NCI-H2171 (cell line): ENCODE measurements at places on chromosomes 4 and X.

DNA sequence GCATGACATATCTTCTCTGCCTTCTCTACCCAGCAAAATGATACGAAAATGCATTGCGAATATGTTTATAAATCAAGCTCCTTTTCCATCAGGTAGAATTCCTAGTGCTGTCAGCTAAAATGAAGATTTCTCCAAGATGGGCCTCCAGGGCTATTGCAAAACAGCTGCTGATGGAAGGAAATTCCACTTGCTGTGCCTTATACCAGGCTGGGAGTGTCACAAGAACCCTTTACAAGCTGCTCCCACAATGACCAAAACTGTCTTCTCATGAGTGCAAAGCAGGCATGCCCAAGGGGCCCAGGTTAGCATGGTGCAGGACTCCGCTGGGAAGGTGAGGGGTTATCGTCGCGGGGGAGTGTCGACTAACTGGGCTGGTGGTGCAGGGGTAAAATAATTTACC is 8.7 kb downstream of the HNRNPH2 start:
- no peak for DNase-seq

DNA sequence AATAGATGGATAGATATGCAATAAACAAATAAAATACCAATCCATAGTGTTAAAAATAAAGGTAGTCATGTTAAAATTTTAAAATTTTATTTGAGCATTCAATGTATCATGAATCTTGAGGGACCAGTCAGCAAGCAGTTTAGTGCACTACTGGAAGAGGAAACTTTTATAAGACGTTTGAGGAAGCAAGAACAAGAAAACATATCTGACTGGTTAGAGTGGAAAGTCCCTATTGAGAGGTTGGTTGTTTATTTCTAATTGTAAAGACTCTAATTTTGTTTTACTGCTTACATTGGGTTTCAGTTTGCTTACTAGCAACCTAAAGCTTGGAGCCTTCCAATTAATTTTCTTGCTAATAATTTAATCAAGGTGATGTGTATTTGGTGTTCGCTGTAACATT is 786.2 kb downstream of the RAB28 start:
- DNase-seq: no peak

DNA sequence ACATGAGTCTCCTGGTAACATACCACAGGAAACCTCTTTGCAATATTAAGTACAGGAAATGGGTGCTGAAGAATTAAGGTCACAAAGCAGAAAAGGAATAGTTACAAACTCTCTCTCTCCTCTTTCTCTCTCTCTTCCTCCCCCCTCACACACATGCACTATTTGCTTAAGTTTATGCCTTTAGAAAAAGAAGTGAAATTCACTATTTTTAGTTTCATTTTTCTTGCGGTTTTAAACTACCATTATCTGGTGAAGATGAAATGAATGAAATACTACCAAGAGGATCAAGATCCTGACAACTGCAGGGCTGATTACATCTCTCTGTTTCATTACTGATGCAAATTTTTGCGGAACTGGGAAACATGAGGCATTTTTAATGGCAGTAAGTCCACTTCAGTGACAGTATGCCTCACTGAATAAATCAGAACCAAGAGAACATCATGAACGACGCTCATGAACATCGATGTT is 64.3 kb upstream of the FTHL17 start:
- no peak for DNase-seq

GRCh38 chrX:132967049-132967448 is 8.6 kb upstream of the HS6ST2 start:
- DNase-seq: no peak

- DNase-seq: no peak
These were observed 189.1 kb upstream of the POU3F4 start for GRCh38 chrX:83319023-83319422.

GRCh38 chr4:31045151-31045550 is 325.0 kb downstream of the PCDH7 start:
- no peak for DNase-seq

GRCh38 chr4:121665371-121665770 is 31.4 kb downstream of the ANXA5 start:
- no peak for DNase-seq

- DNase-seq: no peak
These were observed 10.3 kb downstream of the SPRY1 start for GRCh38 chr4:123406872-123407271.

DNA sequence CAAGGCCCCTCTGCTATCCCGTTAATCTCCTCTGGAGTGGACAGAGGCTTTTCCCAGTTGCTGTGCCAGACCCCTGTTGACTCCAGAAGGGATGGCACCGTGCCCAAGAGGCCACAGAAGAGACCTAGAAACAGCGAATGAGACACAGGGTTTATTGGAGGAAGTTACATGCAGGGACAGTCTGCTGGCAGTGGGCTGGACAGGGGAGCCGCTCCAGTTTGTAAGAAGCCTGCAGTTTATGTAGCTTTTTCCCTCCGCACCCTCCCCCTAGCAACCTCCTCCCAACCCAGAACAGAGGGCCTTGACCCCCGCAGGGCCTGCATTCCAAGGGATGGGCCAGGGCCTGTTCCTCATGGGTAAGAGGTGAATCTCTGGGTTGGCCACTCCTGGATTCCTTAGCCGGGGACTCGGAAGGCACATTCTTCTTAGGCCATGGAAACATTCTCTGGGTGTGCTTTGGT is 216.8 kb upstream of the PSAPL1 start:
- DNase-seq: no peak

DNA sequence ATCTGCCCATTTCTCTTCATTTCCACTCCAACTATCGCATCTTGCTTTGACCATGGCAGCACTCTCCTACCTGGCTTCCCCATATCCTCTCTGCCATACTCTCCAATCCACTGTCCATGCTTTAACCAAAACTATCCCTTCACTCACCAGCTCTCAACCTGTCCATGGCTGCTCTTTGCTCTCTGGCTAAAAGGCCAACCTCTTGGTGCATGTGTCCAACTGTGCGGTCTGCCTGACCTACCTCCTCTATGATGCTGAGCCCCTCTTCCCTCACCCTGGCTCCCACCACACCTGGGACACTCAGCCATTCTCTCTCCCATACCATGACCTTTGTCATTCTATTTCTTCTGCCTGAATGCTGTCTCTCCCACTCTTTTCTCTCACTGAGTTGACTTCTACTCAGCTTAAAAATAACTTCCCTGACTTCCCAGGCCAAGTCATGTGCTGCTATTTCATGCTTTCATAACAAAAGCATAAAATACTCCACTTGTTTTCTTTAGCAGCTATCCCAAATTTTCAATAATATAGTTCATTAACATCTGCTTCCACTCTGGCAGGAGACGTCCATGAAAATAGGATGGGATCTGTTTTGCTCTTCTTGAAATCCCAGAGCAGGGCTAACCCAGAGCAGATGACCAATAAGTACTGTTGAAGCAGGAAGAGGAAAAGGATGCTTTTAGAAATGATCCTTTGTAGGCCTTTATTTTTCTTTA is 29.8 kb upstream of the KLF3 start:
- no peak for DNase-seq

DNA sequence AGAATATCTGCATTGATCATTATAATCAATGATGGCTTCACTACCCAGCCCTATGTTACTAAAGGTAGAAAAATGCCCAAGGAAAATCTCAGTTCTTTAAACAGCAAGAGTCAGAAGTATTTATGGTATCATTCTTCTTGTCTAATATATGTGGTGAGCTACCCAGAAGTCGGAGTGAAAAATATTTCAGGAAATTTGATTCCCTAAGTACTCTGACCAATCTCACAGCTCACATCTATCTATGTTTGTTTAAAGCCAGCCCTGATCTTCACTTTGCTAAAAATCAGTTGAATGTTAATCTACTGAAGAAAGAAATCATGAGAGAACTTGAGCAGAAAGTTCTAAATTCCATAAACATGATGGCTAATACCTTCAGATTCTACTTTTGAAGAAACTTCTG is 522.9 kb upstream of the SLIT2 start:
- DNase-seq: no peak

DNA sequence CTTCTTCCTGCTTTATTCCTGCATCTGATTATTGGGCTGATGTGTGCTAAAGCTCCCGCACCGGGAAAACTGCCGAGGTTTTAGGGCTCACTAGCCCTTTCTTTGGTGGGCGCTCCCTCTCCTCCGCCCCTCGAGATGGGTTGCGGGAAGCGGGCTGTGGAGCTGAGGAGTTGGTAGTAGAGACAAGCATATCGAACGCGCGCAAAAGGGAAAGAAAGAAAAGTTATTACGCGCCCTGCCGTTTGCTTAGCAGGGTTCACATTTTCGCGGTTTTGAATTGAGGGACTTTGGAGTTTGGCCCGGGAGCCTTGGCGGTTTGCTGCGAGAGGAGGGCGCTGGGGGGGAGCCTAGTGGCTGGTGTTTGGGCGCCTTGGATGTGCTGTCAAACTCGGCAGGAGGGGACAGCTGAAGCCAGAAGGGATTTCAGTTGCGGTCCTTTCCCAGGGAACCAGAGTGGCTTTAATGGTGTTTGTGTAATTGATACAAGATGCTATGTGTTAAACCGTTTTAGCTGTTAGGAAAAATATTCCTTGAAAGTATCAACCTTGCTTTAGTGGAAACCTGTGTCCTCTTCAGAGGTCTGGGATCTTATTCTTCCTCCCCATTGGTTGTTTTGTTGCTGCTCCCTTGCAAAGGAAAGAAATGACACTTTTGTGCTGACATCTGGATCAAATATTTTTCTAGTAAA is 1.1 kb downstream of the GAB1 start:
- DNase-seq: no peak

DNA sequence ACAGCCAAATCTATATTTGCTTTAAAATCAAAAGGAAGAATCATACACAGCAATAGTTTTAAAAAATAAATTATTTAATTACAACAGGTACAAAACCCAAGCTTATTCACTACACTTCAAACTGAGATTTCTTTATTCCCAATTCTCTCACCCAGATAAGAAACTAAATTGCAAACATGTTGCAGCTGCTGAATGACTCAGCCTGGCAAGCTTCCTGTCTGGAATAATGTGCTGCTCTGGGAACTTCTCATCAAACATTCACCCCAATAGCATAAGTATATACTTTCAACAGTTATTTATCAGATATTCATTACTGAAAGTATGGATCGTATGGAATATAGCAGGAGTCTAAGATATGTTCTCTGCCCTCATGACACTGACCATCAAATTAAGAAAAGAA is 43.0 kb upstream of the GABRA2 start:
- no peak for DNase-seq

DNA sequence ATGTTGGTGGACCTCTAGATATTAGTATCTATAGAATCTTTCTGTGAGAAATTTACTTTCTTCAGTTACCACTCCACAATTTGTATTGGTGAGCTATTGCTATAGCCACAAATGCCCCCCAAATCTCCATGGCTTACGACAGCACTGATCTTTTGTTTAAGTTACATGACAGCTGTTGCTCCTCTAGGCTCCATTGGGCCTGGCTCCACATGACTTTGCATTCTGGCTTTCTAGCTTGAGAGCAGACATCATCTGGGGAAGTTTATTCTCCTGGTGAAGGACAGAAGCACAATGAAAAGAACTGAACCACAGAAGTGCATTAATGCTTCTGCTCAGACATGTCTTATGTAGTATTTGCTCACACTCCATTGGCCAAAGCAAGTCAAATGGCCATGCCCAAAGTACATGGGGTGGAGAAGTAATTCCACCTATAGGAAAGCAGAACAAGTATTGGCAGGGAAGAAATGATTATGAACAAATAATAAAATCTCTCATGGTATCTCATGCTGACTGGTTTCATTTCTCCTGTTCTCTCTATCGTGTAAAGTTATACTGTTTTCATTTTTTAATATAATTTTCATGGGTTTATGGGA is 126.6 kb upstream of the FAM9C start:
- DNase-seq: no peak

- no peak for DNase-seq
These were observed 43.1 kb upstream of the RPS6KA3 start for GRCh38 chrX:20309806-20310205.

- no peak for DNase-seq
These were observed 221.0 kb upstream of the ANKRD50 start for GRCh38 chr4:124933521-124933920.
